Pulmonary artery endothelial cell (primary cell): ENCODE measurements at places on chromosomes 11 and 22. TPM values are rescaled to one million over a fixed set of nuclear protein-coding genes. Genes with fewer than 3 reads are reported as not detected.

- no peak for DNase-seq
Measured at GRCh38 chr11:8757533-8757932, 74.9 kb downstream of the RPL27A start.

DNA sequence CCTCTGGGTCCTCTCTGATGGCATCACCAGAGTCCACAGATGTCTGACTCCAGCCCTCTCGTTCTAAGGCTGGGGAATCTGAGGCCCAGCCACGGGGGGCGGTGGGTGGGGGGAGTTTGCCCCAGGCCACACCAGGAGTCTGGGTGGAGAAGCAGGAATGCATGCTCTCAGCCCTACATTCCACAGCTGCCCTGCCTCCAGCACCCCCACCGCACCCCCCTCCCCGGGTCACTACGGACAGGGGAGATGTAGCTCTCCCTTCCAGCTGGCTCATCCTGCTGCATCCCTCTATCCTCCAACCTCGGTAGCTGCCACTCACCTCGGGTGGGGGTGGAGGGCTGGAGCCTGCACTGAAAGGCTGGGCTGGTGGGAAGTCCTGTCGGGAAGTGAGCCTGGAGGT is 2.3 kb upstream of the PVALB start:
- no peak for DNase-seq

DNA sequence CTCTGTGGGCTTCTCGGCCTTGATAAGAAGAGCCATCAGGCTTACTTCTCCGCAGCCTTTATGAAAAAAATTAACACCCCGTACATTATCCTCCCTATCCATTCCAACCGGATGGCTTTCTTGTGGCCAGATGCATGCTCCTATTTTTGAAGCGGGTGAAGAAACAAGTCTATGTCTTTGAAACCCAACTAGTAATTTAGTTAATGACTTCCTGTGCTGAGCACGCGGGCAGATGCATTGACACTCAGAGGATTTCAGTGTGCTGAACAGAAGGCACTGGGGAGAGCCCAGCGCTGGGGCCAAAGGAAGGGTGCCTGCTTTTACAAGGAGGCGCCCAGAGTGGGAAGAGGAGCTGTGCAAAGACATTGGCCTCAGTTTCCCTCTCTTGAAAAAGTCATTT is 53.3 kb downstream of the ARHGAP8 start:
- no peak for DNase-seq

The SLC6A5 gene
- not detected in 2 replicates for total RNA-seq

The IGSF9B gene
- under 0.01 and 0.07 TPM in 2 replicates for total RNA-seq

The MIOX gene
- not detected in 2 replicates for total RNA-seq

DNA sequence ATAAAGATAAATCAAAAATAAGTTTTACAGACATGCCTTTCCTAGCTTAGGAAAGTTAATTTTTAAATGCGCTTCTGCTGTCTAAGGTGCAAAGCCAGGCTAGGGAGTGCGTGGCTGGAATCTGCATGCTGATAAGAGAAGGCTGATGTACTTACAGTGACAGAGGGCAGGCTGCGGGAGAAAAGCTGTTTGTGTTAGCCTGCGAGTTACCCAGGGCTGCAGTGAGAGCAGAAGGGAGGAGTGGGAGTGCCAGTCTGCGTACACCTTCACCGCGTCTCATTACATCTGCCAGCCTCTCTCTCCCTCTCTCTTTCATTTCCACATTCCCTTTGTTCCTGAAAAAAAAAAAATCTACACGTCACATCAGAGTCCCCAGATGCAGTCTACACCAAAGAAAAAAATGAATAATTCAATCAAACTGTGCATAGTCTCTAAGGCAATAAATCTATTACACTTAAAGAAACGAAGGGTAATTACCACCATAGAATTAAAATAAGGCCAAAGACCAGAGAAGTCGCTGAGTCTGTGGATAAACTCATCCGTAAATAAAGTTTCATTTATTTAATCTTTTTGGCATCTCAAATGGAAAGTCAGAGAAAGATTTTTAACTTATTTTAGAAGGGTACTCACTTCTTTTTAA is 126.4 kb upstream of the C11orf58 start:
- no peak for DNase-seq

DNA sequence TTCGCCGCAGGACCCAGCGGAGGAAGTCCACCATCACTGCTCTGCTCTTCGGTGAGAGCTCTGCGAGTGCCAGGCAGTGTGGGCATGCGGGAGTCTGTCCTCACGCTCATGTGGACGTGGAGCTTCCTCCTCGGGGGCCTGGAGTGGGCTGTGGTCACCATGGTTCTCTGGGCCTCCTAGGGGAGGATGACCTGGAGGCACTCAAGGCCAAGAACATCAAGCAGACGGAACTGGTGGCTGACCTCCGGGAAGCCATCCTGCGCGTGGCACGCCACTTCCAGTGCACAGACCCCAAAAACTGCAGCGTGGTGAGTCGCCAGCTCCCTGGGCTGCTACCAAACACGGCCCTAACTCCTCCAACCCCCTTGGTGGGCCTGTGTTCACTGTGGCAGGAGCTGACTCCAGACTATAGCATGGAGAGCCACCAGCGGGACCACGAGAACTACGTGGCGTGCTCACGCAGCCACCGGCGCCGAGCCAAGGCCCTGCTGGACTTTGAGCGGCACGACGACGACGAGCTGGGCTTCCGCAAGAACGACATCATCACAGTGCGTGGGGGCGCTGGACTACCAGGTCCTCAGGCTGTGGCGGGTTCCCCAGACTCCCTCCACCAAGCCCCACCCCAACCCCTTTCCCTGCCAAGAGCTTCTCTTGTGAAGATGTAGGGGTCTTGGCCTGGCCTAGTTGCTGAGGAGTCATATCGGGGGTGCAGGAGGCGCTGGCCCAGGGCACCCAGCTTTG is 36.8 kb downstream of the SGSM3 start:
- no peak for DNase-seq

The TSSC4 gene
- total RNA-seq, result 63.2 and 82.5 TPM in 2 replicates

The TTC36 gene
- 0.40 and 1.3 TPM in 2 replicates for total RNA-seq

The CLP1 gene
- 22.9 and 26.0 TPM in 2 replicates for total RNA-seq

The CALCA gene
- total RNA-seq, result not detected in 2 replicates

- no peak for DNase-seq
Measured at GRCh38 chr11:134468081-134468668, 56.1 kb upstream of the B3GAT1 start.

DNA sequence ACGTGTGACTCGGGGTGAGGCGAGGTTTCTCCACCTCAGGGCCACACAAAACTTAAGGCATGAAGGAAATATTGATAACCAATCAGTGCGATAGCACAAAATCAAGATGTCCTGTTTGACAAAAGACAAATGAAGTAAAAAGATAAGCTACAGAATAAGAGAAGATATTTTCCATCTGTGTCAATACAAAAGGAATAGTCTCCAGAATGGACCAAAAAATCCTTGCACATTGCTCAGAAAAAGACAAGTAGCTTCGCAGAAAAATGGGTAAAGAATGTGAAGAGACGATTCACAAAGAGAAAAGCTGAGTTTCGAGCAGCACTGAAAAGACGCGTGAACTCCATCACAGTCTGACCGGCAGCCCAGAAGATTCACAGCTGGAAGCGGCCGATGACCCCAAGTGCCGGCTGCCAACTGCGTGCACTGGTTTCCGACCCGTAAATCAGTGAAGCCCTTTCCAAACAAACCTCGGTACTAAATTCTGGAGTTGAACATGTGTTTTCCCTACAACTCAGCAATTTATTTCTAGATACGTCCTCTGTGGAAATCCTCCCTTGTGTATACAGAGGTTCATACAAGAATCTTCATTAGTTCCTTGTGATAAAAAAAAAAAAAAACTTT is 308.4 kb downstream of the BRD1 start:
- DNase-seq, result no peak

GRCh38 chr11:10581481-10582019 is 13.1 kb upstream of the LYVE1 start:
- no peak for DNase-seq

- DNase-seq, result no peak
Measured at GRCh38 chr11:48005831-48006270, 25.5 kb downstream of the PTPRJ start.

- DNase-seq, result no peak
Measured at GRCh38 chr11:131824771-131825170, 454.4 kb downstream of the NTM start.

DNA sequence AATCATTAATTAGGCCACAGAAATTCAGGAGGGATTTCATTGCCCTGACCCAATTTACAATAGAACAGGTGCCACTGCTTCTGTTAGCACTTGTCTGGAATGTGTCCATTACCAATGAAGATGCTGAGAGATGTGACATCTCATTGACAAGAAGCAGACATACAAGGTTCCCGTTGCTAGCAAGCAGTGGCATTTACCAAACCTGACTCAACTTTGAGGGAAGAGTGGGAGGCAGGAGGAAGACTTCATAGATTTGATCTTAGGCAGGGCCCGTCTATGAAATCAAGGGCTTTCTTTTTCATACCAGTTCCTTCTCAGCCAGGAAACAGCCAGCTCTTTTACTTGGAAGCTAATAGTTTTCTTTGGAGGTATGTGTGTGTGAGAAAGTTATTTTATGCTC is 280.2 kb downstream of the NELL1 start:
- no peak for DNase-seq

GRCh38 chr22:20433686-20434241 is 3.9 kb downstream of the SCARF2 start:
- no peak for DNase-seq

- no peak for DNase-seq
Measured at GRCh38 chr11:122755941-122756340, 82.4 kb upstream of the CRTAM start.

The NCF4 gene
- total RNA-seq, result not detected in 2 replicates

DNA sequence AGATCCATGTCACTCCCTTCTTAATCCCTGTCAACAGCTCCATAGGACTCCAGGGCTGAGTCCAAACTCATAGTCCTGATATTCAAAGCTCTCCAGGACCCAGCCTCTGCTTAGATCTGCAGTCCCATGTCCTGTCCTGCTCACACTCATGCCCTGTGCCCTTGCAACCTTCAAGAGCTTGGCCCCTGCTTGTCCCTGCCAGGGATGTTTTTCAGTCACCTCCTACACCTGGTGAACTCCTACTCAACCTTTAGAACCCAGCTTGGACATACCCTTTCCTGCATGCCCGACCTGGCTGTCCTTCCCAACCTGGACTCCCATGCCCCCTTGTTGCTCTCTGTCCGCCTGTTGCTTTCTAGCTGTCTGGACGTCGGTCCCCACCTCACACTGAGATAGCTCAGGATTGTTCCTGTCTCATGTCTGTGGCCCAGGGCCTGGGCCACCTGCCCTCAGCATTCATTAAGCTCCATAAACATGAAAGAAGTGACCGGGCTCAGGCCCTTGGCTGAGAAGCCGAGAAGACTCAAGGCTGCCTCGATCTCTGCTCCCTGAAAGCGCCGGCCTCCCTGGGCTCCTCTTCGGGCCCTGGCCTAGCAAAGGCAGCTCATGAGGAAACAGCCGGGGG is 48.8 kb upstream of the RTL6 start:
- DNase-seq, result no peak
